ENCODE measurements at places on chromosomes 1 and 21. TPM values are rescaled to one million over a fixed set of nuclear protein-coding genes. Genes with fewer than 3 reads are reported as not detected.

GRCh38 chr1:42955311-42956063, 3.2 kb downstream of the SLC2A1 start:
- DNase-seq: no peak

DNA sequence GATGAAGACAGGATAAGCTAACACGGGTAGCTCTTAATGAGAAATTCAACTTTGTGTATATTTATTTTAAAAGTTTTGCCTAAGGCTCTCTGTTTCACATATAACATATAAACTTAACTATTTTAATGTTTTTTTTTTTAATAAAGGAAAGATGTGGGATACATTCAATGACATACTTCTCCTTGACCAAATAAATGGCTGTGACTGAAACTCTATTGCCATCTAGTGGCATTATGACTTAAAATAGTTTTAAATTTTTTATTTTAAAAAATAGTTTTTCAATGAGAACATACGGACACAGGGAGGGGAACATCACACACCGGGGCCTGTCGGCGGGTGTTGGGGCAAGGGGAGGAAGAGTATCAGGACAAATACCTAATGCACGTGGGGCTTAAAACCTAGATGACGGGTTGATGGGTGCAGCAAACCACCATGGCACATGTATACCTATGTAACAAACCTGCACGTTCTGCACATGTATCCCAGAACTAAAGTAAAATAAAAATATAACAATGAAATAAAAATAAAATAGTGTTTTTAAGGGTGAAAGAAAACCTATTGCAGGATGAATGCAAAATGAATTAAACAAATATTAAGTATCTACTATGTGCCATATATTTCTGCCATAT, 83.4 kb downstream of the LYST start:
- DNase-seq: no peak

GRCh38 chr1:4463631-4464030, 190.8 kb upstream of the AJAP1 start:
- no peak for DNase-seq

DNA sequence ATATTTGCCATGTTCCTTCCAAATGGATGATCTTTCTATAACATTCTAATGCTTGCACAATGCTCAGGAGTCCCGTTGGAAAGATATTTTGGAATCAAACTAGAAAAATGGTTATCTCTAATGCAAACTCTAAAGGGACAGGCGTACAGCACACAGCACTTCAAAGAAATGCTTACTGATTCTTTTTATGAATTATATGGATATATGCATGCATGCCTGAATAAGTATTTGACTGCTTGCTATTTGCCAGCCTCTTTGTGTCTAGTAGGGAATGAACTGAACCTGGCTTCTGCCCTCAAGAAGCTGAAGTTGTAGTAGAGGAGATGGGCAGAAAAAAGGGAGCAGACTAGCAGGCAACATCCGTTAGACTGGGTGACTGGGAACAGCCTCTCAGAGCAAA, 48.1 kb downstream of the PCSK9 start:
- no peak for DNase-seq

GRCh38 chr1:107213225-107213624, 72.4 kb downstream of the NTNG1 start:
- no peak for DNase-seq

DNA sequence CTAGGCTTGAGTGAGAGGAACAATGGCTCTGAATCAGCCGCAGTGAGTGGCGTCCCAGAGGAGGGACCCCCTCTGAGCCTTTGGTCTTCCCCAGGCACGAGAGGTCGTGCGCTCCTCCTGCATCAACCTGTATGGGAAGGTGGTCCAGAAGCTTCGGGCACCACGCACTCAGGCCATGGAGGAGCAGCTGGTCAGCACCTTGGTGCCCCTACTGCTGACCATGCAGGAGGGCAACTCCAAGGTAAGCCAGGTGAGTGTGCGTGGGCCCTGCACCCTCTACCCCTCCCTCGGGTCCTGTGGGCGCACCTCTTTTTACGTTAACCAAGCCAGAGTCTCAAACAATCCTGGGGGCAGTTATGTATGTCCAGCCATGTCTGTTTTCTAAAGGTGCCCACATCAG, 13.7 kb upstream of the TTC4 start:
- DNase-seq: no peak

DNA sequence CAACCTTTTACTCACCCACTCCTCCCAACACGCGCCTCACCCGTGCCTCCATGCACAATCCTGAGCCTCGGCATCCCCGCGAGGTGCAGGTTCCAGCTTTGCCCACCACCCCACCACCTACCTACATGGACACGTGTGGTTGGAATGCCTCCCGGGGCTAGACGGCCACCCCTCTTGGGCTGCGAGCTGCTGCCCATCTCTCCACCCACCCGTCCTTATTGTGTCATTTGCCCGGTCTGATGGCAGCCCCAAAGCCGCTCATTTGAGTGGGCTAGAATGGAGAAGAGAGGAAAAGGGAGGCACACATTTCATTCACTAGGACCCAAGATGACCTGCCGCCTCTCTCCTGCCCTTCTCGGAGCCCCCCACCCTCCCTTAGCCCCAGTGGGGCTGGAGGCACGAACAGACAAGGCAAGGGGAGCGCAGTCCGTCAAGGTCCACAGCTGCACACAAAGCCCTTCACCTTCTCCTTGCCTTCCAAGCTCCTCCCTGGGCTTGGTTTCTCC, 785 bp downstream of the ZNF697 start:
- DNase-seq: no peak

GRCh38 chr1:7873801-7874795, 21.2 kb upstream of the UTS2 start:
- DNase-seq: no peak

DNA sequence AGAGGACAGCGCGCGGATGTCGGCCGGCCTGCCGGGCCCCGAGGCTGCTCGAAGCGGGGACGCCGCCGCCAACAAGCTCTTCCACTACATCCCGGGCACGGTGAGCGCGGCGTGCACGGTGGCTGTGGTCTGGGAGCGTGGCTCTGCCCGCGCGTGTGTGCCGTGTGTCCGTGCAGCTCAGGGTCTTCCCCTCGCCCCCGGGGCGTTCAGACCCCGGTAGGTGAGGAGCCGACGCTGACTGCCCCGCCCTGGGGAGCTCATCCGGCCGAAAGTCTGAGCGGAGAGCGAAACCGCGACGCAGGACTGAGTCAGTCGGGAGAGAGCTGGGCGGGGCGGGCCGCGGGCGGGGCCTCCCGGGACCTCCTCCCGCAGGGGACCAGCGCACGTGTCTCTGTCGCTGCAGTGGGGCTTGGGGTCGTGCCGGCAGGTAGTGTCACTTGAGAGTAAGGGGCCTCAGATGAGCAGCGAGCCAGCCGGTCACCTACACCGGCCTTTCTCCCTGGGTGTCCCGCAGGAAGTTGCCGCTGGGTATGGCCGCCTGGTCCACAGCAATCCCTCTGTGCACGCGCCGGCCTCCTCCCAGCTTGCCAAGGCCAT, 520 bp downstream of the PLEKHN1 start:
- no peak for DNase-seq

- DNase-seq: no peak
These were observed 4.2 kb downstream of the ADORA3 start for GRCh38 chr1:111499026-111499785.

- no peak for DNase-seq
These were observed 208.5 kb upstream of the SNX7 start for GRCh38 chr1:98453066-98453465.

GRCh38 chr1:204683284-204684205, 2.0 kb downstream of the LRRN2 start:
- no peak for DNase-seq

- DNase-seq: no peak
These were observed 30.0 kb downstream of the MIS18A start for GRCh38 chr21:32248571-32249461.

DNA sequence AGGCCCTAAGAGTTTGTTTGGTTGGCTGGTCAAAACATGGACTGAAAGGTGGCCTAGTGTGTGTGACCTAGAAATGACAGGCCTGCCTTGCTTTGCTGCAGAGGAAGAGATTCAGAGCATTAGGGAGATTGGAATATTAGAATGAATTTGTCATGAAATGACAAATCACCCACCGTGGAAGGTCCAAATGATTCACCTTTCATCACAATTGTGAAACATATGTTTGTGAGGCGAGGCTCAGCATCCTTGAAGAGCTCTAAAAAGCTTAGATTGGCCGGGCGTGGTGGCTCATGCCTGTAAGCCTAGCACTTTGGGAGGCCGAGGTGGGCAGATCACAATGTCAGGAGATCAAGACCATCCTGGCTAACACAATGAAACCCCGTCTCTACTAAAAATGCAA, 5.5 kb downstream of the LCE1B start:
- DNase-seq: no peak

GRCh38 chr1:170460414-170461155, 71.4 kb upstream of the GORAB start:
- no peak for DNase-seq

DNA sequence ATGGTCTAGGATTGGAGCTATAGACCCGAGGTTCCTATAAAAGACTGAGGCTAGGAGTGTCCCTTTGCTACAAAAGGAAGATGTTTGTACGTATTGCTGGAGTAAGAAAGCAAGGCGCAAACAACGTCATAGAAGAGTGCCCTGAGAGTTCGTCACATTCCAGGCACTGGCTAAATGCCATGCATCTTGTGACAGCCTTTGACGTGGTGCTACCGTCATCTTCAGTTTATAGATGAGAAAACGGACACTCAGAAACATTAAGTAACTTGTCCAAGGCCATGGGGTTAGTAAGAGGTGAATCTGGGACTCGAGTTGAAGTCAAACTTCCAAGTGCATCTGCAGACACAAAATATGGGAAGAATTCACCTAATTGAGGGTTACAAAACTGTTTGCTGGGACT, 104.2 kb upstream of the SLC45A1 start:
- no peak for DNase-seq

- DNase-seq: no peak
These were observed 78.5 kb upstream of the BMP8A start for GRCh38 chr1:39412892-39413291.

- DNase-seq: no peak
These were observed 418.5 kb downstream of the RWDD3 start for GRCh38 chr1:95652423-95652965.

- no peak for DNase-seq
These were observed at the start of gene PLD5 for GRCh38 chr1:242524571-242525359. Gene PLD5 (minus strand): TSS chr1:242524697.

GRCh38 chr1:178941261-178941689, 70.4 kb upstream of the ANGPTL1 start:
- no peak for DNase-seq

- no peak for DNase-seq
These were observed 71.7 kb upstream of the TMPRSS2 start for GRCh38 chr21:41579692-41580091.

- DNase-seq: no peak
These were observed 6.0 kb upstream of the KNCN start for GRCh38 chr1:46557403-46557802.

The HES3 gene
- not detected for polyA plus RNA-seq

The MAST2 gene
- 31.4 TPM for polyA plus RNA-seq

The AMPD1 gene
- polyA plus RNA-seq: not detected

The MFSD2A gene
- 1.8 TPM for polyA plus RNA-seq

The POU2F1 gene
- 13.7 TPM for polyA plus RNA-seq

The DNAJC28 gene
- polyA plus RNA-seq: 6.0 TPM

The TTC24 gene
- 0.99 TPM for polyA plus RNA-seq

The DMRTA2 gene
- not detected for polyA plus RNA-seq

The PDZK1 gene
- 219 TPM for polyA plus RNA-seq
